ENCODE measurements at places on chromosomes 2 and 18. TPM values are rescaled to one million over a fixed set of nuclear protein-coding genes. Genes with fewer than 3 reads are reported as not detected.

DNA sequence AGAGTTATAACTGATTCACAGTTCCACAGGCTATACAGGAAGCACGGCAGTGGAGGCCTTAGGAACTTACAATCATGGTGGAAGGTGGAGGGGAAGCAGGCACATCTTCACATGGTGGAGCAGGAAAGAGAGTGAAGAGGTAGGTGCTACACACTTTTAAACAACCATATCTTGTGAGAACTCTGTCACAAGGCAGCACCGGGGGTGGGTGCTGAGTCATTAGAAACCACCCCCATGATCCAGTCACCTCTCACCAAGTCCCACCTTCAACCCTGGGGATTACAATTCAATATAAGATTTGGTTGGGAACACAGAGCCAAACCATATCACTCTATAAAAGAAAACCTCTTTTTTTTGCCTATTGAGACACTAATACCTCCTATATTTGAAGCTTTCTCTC lies 1108.5 kb upstream of the CDH2 start:
- no peaks in the 10 kb centered on the region for H3K4me1 ChIP-seq
- no peaks in the 10 kb centered on the region for H3K27me3 ChIP-seq
- no peak for DNase-seq
- H3K27ac ChIP-seq, result no peak overlapping the region

GRCh38 chr2:236553522-236553921 lies 16.1 kb upstream of the ACKR3 start:
- no peaks in the 10 kb centered on the region for H3K4me1 ChIP-seq
- H3K27ac ChIP-seq, result no peak overlapping the region
- H3K27me3 ChIP-seq, result no peaks in the 10 kb centered on the region
- no peaks in the 10 kb centered on the region for H3K36me3 ChIP-seq
- DNase-seq, result no peak

GRCh38 chr18:54436501-54436900 lies 78.8 kb downstream of the C18orf54 start:
- H3K36me3 ChIP-seq, result no peaks in the 10 kb centered on the region
- H3K4me1 ChIP-seq, result no peaks in the 10 kb centered on the region
- H3K27me3 ChIP-seq, result no peaks in the 10 kb centered on the region
- no peak for DNase-seq
- no peak overlapping the region for H3K4me3 ChIP-seq

DNA sequence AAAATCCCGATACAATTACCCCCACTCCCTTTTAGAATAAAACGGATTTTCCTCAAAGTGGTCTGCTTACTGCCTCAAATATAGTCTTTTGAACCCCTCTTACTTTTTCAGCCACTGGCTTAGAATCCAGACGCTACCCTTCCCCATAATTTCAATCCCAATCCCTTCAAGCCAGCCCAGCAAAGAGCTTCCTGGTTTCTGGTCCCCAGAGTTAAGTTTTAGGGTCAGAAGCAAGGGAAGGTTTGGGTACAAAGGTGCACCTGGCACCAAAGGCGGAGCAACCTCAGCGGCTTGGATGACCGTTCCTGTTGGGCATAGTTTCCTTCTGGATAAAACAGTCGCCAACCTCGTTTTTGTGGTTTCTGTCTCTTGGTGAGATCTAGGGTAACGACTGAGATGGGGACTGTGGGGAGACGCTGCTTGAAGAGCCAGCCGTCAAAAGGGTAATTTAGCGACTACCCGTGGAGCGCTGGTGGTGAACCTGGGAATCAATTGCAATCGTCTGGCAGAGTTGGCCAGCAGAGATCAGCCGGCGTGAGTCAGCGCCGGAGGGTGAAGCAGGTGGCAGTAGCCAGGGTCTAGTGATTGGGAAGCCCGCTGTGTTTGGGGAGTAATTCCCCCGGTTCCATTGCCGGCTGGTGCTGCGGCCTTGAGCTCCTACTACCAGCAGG lies 1.6 kb downstream of the FEV start:
- H3K27me3 ChIP-seq, result peaks cover 11% of the 10 kb centered on the region
- no peak for DNase-seq
- no peak overlapping the region for H3K4me3 ChIP-seq
- no peaks in the 10 kb centered on the region for H3K36me3 ChIP-seq
- H3K27ac ChIP-seq, result no peak overlapping the region

DNA sequence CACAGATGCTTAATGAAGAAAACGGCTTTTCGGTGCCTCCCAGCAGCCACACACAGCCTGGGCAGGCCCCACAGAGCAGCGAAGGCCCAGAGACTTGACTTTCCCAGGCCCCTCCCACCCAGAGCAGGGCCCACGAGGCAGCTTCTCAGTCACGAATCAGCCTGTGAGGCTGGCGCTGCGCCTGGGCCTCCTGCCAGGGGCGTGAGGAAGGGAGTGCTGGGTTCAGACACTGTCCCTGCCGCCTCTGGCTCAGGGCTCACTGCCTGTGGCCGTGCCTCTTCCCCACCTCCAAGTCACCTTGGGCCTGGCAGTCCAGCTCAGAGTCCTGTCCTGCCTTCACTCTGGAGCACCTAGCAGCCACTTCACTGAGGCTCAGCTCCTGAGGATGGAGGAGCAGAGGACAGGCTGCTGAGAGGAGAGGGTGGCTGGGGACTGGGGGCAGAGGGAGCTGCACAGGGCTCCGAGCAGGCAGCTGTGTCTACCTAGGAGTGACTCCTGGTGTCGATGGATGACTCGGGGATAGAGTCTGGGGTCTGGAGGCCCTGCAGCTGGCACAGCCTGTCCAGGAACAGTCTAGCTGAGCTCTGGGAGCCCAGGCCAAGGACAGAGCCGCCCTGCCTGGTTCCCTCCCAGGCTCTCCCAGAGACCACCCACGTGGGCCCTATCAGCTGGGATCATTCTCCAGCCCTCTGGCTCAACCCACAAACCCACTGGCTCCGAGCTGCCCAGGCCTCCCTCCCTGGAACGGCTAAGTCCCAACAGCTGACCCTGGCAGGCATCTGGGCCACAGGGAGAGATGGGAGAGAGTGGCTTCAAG lies 36.4 kb upstream of the FOSL2 start:
- H3K36me3 ChIP-seq, result no peaks in the 10 kb centered on the region
- DNase-seq, result no peak
- peaks cover 10% of the 10 kb centered on the region for H3K4me1 ChIP-seq

DNA sequence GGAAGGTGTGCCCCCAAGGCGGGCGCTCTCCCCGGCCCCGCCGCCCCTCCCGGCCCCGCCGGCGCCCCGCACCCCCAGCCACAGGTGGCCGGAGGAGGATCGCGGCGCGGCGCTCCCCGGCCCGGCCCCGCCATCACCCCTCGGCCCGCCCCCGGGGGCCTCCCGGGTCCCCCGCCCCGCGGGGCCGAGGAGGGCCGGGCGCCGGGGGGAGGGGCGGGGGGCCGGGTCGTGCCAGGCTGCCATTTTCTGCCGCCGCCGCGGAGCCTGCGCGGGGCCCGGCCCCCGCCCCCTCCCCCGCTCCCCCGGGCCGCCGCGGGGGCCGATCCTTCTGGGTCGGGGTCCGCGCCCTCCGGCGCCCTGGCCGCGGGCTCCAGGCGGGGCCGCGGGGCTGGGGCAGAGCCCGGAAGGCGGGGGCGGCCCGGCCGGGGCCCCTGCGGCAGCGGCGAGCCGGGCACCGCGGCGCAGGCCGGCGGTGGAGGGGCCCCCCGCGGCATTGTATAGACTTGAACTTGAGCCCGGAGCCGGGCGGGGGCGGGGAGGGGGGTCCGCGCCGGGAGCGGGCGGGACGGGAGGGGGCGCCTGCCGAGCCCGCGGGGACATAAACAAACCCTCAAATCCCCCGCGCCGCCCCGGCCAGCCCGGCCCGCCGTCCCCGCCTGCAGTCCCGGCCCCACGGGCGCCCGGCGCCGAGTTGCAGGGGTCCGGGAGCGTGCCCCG lies 556 bp downstream of the DNMT3A start:
- H3K27me3 ChIP-seq, result no peaks in the 10 kb centered on the region
- no peak for DNase-seq
- no peak overlapping the region for H3K27ac ChIP-seq
- H3K36me3 ChIP-seq, result no peaks in the 10 kb centered on the region
- peak overlapping the region; percentile 47 for H3K4me3 ChIP-seq
- no peaks in the 10 kb centered on the region for H3K4me1 ChIP-seq

DNA sequence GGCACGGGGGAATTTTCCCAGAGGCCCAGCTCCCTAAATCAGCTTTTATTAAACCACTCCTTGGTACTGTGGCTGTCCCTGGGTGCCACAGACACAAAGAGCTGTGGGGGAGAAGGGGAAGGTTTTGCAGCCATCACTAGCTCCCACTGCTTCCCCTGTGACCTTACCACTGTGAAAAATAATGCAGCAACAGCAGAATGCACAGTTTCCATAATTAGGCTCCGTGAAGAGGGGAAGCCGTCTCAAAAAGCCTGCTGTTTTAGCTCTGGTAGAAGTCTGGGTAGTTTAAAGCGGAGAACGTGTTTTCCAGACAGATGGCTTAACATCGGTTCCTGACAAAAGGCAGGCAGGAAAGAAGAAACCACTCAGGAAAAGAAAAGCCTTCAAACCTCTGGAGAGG lies 27.5 kb upstream of the CAB39 start:
- H3K27ac ChIP-seq, result no peak overlapping the region
- DNase-seq, result no peak
- H3K4me1 ChIP-seq, result 0 out of 2 replicates have a peak, but pooled peaks cover 6% of the 10 kb centered on the region

GRCh38 chr18:22363867-22364463 lies 53.8 kb downstream of the CTAGE1 start:
- H3K4me3 ChIP-seq, result no peak overlapping the region
- no peaks in the 10 kb centered on the region for H3K36me3 ChIP-seq
- no peaks in the 10 kb centered on the region for H3K4me1 ChIP-seq
- peak; percentile 22 for DNase-seq
- no peak overlapping the region for H3K27ac ChIP-seq
- H3K27me3 ChIP-seq, result no peaks in the 10 kb centered on the region

GRCh38 chr18:59500765-59501164 lies 141.7 kb upstream of the LMAN1 start:
- no peaks in the 10 kb centered on the region for H3K36me3 ChIP-seq
- no peak for DNase-seq
- H3K27me3 ChIP-seq, result no peaks in the 10 kb centered on the region
- no peaks in the 10 kb centered on the region for H3K4me1 ChIP-seq
- no peak overlapping the region for H3K4me3 ChIP-seq

- no peaks in the 10 kb centered on the region for H3K36me3 ChIP-seq
- H3K4me3 ChIP-seq, result no peak overlapping the region
- DNase-seq, result no peak
- H3K27me3 ChIP-seq, result peaks cover 2% of the 10 kb centered on the region
Measured at GRCh38 chr2:29273685-29274611, 158.7 kb downstream of the CLIP4 start.

DNA sequence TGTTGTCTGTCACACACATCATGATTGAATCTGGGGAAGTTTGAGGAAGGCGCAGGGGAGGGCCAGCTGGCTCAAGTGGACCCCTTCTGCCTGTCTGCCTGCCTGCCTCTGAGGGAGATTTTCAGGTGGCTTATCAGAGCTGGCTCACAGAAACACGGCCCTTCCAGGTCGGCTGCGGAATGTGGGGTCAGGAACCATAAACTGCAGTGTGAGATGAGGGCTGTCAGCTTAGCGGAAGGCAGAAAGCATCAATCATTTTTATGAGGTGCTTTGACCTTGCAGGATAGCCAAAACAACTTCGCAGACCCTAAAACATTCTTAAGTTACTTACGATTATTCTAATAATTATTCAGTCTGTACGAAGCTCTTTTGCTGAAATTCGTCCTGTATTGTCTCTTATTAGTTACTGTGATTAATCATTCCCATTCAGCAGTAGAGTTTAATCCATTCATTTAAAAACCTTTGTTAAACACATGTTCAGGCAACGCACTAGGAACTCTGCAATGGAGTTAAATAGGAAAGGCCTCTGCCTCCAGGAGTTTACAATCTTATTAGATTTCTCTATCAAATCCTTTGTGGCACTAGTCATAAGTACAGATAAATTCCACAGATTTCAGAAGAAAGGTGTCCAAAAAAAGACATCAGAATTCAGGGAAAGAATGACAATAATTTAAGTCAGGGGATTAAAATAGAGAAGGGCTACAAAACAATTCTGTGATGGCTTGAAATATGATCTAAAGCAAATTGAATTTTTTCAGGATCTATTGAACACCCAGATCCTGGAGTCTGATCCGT lies 371.6 kb downstream of the HRH4 start:
- DNase-seq, result peak; percentile 43
- no peaks in the 10 kb centered on the region for H3K36me3 ChIP-seq
- H3K4me3 ChIP-seq, result no peak overlapping the region
- peaks cover 7% of the 10 kb centered on the region for H3K4me1 ChIP-seq

DNA sequence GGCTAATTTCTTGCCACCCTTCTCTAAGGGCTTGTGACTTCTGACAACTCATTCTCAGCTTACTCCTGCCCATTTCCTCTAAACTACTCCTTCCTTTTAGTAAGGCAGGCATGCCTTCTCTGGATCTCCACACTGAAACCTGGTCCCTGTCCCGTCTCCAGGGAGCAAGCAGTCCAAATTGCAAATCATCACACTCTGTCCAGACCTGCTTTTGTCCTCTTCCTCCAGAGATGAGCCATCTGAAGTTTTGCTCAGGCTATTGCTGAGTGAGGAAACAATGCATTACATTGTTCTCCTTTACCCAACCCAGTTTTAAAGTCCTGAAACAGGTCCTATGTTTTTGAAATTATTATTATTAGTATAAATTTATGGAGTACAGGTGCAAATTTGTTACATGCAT lies 57.3 kb downstream of the ARHGAP25 start:
- H3K4me3 ChIP-seq, result no peak overlapping the region
- H3K36me3 ChIP-seq, result no peaks in the 10 kb centered on the region
- DNase-seq, result no peak
- H3K4me1 ChIP-seq, result no peaks in the 10 kb centered on the region
- H3K27ac ChIP-seq, result no peak overlapping the region
- H3K27me3 ChIP-seq, result no peaks in the 10 kb centered on the region

DNA sequence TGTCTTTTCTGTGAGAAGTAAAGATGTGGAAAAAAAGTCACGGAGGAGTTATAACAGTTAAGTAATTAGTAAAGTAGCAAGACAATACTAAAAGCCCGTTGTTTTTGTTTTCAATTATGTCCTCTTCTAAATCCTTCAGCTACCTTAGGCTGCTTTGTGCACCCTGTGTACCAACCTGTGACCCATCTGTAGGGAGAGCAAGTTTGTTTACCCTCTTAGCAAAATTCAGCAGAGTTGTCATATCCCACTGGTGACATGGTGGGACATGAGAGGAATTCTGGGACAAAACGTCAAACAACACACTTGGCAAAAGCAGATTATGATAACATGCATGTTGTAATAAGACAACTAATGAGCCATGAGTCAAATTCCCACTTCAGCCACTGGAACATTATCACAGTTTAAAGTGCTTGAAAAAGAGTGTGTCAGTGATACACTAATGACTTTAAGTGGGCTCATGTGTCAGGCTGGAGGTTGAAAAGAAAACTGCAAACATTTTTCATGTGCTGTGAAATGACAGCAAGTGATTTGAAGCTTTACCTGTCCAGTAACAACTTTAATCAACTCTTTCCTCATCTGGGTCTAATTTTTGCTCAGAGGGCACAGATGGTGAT lies 392.8 kb upstream of the ACVR2A start:
- no peak for DNase-seq
- H3K27me3 ChIP-seq, result no peaks in the 10 kb centered on the region
- H3K27ac ChIP-seq, result no peak overlapping the region
- H3K36me3 ChIP-seq, result no peaks in the 10 kb centered on the region
- no peak overlapping the region for H3K4me3 ChIP-seq

The SERPINB10 gene
- total RNA-seq, result not detected

The CRYGD gene
- total RNA-seq, result not detected

Data from Caco-2 (cell line).